ENCODE measurements at places on chromosomes 2 and 18.
A peak's percentile ranks its signal among the peaks of the same experiment; 100 is the strongest.

DNA sequence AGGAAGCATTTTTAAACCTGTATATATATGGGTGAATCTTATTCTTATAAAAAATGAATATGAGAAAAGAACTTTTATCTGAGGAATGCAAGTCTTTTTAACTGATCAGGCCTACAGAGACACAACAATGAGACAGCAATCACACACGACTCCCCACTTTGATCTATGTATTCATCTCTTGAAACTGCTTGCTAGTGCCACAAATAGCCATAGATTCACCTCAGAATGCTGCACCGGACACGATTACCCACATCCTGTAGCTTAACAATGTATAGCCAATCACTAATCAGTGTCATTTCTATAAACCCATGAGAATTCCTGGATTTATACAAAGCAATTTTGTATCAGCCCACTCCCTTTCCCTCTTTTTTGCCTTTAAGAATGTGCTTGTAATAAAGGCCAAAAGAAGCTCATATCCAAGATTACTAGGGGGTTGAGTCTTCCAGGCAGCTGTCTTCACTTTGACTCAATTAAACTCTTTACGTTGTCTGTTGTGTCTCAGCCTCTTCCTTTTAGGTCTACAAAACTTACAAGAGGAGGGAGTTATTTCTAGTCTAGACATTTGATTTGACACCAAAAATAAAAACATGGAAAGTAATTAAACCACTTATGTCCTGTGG, 94.9 kb downstream of the MBD2 start:
- DNase-seq: no peak

DNA sequence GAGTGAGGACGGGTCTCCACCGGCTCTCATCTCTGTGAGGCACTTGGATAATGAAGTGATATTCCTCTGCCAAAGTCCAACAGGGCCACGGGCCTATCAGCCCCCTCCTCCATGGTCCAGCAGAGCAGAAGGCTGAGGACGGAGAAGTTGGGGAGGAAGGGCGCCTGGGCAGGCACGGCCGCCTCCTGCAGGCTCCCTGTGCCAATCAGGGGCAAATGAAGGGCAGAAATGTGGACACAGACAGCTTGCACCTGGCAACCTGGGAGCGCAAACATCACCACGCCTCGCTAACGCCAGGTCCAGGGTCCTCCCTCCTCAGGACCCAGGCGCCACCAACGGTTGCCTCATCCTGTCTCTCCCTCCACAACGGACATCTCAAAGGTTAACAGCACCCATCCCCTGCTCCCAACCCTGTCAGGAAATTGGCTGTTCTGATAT, 24.3 kb downstream of the SMAD7 start:
- DNase-seq: no peak

GRCh38 chr2:11577101-11577883, 43.4 kb downstream of the GREB1 start:
- DNase-seq: no peak

- no peak for DNase-seq
These were observed 20.3 kb upstream of the KIDINS220 start for GRCh38 chr2:8857709-8858108.

DNA sequence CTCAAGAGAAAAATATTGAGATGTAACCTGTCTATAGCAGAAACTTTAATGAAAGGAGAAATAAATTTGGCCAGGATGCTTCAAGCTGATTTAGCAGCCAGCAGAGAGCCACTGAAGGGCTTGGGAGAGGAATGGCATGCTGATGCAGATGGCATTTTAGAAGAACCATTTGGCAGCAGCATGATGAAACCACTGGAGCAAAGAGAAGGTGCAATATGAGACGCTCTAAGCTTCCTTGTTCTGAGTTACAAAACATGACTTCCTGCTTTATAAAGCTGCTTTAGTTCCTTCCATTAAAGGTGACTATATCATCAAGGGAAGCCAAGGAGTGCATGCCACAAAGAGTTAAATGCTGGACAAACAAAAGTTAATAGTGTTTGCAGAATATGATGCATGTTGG, 189.7 kb downstream of the PID1 start:
- DNase-seq: no peak

- DNase-seq: no peak
These were observed 96.7 kb upstream of the ACKR3 start for GRCh38 chr2:236472720-236473495.

- DNase-seq: no peak
These were observed 60.7 kb downstream of the SDC1 start for GRCh38 chr2:20164061-20164733.

- no peak for DNase-seq
These were observed 73.6 kb downstream of the BOD1L2 start for GRCh38 chr18:57220480-57220879.

DNA sequence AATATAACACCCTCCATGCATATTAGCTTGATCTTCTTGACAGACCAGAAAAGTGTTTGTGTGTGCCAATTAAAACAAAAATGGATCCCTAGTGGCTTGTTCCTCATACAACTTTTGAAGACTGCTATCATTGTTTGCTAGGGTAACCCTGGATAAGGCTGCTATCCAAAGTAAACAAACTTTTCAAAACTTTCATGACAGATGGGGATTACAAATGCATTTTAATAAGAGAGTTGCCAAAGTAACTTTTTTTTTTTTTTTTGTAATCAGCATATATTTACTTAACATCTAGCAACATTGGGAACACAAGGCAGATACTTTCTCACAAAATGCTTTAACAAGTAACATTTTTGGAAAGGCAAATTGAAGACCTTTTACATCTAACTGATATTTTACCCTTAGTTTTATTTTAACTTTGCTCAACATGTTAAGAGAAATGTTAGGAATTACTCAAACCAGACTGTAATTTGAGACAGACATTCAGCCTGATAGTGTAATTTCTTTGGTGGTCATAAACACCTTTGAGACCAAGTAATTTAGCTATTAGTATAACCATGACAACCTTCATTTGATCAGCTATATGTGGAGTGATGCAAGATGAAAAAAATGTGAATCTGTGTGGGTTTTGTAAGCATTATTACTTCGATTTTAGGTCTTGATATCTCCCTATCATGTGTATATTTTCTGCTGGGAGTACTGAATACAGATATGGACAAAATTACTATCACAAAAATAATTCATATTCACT, 300.9 kb downstream of the ARHGAP15 start:
- peak; percentile 91 for DNase-seq
